ENCODE measurements at places on chromosomes 11 and 22.

GRCh38 chr22:30927806-30928205 is 40.8 kb downstream of the MORC2 start:
- no peak for DNase-seq

- no peak for DNase-seq
Measured at GRCh38 chr22:46654927-46655595, 34.9 kb downstream of the GRAMD4 start.

DNA sequence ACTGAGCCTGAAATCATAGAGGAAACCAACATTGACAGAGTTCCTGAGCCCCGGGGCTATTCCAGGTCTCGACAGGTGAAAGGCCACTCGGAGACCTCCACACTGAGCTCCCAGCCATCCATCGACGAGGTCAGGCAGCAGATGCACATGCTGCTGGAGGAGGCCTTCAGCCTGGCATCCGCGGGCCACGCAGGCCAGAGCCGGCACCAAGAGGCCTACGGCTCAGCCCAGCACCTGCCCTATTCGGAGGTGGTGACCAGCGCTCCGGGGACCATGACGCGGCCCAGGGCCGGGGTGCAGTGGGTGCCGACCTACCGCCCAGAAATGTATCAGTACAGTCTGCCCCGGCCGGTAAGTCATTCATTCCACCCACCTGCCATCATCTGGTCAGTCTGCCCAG is 54.9 kb downstream of the C11orf91 start:
- no peak for DNase-seq

- peak; percentile 38 for DNase-seq
Measured at GRCh38 chr11:128424271-128424711, 163.1 kb downstream of the ETS1 start.

DNA sequence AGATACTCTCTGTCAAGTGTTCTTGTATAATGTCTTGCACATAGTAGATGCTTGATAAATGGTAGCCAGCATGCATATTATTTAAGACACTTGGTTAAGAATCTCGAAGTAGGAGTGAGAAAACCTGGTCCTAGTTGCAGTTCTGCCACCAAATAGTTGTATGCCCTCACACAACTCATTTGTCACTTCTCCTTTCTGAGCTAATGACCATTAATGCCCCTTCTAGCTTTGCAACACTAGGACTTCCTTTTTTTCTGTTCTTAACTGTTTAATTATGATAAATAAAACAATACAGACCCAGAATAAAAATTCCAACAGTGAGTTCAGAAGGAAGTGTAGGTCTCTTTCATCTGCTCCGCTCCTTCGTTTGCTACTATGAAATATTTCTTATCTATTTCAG is 453.6 kb downstream of the TMEM135 start:
- DNase-seq, result no peak

DNA sequence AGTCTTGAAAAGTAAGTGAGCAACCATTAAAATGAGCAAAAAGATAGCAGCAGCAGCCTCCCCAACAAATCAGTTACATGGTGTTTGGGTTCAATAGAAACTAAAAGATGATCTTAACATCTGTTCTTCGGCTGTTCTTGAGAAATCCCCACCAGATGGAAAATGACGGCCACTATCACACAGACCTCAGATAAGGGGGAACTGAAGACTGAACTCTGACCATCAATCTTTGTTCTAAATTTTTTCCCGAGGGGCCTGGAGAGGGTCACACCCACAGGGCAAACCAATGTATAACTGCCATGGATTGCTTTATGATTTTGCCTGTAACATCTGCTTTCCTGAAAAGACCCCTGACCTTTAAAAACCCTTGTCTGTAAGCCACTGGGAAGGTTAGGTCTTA is 624.8 kb upstream of the KIRREL3 start:
- DNase-seq, result no peak

DNA sequence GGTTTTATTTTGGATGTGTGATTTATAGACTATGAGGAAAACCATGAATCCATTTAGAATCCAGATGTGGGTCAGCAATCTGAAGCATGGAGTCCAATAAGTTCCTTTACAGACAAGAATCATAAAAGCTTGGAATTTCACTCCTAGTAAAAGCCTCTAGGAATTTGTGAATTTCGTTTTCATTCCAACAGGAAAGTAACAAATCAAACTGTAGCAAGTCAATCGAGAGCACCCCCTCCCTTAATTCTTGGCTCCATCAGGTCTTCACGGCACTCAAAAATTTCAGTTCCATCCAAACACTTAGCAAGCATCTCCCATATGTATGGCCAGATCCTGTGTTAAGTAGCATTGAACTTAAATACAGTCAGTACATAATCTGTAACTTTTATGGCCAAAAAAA is 143.6 kb upstream of the POU2AF2 start:
- DNase-seq, result no peak

GRCh38 chr22:30000566-30000965 is 79.7 kb upstream of the HORMAD2 start:
- no peak for DNase-seq

- no peak for DNase-seq
Measured at GRCh38 chr11:20249796-20250195, 89.5 kb upstream of the DBX1 start.

GRCh38 chr11:61814247-61814957 is 2.4 kb downstream of the FADS1 start:
- no peak for DNase-seq

- no peak for DNase-seq
Measured at GRCh38 chr11:115613986-115614632, 109.9 kb upstream of the CADM1 start.

DNA sequence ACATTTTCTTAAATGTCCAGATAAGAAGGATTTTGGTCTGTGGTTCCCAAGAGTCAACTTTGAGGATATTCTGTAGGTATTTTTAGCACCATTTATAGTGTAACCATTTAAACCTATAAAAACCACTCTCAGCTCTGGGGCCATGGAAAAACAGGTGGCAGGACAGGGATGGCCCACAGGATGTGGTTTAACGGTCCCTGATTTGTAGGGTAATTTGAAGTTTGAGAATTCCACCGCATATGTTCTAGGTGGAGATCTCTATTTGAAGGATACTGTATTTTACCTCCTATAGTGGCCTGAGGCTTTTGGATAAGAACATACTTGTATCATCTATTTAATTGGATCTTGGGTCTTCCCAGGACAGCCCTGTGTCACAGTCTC is 62.4 kb upstream of the IGLL5 start:
- no peak for DNase-seq

DNA sequence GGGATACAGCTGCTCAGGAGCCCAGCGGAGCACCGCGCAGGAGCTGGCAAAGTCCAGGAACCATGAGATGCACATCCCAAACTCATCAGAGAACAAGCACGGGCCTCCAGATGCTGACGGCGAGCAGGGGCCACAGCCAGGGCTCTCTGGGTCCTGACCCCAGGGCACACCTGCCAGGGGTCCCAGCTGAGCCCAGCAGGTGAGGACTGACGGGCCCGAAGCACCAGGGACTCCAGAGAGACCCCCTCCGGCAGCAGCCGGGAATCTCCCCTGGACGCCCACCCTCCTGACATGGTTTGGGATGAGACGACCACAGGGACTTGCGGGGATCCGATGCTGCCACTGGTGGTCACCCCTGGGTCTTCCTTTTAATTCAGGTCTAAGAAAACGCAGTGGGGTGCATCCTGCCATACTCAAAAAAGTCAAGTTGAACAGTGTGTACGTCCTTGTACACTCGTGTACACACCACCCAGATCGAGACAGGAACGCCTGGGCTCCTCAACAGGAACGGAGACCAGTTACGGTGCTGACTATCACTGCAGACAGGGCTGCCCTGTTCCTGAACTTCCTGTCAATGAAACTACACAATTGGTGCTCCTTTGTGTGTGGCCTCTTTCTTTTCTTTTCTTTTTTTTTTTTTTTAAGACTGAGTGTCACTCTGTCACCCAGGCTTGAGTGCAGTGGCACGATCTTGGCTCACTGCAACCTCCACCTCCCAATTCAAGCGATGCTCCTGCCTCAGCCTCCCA is 21.9 kb downstream of the TTLL8 start:
- no peak for DNase-seq

DNA sequence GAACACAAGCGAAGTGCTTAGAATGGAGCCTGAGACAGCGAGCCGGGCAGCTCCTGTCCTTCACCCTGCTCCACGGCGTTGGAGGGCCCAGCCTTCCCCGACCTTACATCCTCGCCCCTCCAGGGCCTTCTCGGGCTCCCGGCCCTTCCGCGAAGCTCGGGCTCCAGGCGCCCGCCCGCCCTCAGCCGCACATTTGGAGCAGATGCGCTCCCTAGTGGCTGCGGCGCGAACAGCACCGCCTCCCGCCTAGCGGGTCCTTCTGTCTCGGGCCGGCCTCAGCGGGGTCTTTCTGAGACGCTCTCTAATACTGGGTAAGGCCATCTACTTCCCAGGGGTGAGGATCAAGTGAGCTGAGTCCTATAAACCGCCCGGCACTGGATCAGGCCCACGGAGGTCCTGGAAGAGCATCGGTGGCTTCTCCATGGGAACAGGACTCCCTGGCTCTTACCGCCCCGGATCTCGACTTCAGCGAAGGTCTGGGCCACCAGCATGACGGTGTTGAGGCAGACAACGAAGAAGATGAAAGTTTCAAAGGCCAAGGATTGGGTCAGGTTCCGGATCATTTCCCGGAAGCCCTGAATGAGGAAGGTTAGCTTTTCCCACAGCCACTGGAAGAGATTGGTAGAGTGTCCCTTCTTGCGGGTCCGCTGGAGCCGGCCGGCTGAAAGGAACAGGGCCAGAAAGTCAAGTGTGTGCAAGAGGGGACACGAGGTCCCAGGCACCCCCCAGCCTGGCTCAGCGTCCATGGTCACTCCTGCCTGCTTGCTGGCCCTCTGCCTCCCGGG is 3.7 kb downstream of the CATSPER1 start:
- DNase-seq, result peak; percentile 7

GRCh38 chr22:19483481-19484244 is 3.9 kb downstream of the CDC45 start:
- DNase-seq, result no peak

GRCh38 chr11:11706028-11706427 is 84.2 kb upstream of the GALNT18 start:
- no peak for DNase-seq

DNA sequence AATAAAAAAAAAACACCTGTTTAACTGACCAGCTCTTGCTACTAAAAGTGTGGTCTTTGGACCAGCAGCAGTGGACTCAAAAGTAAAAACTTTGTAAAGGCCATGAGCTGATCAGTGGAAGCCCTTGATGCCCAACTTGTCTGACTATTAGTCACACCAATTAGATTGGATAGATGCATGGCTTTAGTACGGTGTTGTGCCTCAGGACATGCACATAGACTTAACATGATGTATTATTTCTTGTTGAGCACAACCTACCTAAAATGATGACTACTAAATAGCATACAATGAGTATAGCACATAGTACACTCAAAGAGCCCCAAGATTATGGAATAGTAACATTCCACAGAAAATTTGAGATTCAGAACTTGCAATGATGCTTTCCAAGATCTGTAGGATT is 95.1 kb upstream of the FIBIN start:
- DNase-seq, result no peak

DNA sequence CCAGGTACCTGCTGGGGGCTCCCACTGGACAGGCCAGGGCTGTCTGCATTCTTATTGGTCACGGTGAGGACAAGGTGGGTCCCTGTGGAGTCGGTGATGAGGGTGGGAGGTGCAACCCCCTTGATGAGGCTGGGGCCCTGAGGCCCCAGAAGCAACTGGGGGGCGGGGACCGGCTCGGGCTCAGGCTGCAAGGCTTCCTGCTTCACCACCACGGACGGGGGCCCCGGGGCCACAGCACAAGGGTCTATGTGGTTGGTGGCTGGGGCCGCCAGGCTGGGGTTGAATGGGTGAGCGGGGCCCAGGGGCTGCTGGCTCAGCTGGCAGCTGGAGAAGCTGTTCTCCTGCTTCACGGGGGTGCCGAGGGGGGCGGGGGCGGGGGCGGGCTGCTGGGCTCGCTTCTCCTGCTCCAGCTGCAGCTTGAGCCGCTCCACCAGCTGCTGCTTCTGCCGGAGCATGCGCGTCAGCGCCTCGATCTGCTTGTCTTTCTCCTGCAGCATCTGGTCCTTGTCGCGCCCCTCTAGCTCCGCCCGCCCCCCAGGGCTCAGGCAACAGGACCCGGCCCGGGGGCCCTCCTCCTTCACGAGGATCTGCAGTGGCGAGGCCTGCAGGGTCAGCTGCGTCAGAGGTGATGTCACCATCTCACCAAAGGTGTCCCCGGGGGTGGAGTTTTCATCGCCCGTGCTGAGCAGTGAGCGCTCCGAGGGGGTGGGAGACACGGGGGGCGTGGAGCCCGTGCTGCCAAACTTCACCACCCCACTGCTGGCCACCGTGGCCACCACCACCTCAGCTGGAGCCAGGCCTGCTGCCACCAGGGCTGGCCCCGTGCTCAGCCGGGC is 48.2 kb downstream of the SGSM3 start:
- DNase-seq, result no peak

DNA sequence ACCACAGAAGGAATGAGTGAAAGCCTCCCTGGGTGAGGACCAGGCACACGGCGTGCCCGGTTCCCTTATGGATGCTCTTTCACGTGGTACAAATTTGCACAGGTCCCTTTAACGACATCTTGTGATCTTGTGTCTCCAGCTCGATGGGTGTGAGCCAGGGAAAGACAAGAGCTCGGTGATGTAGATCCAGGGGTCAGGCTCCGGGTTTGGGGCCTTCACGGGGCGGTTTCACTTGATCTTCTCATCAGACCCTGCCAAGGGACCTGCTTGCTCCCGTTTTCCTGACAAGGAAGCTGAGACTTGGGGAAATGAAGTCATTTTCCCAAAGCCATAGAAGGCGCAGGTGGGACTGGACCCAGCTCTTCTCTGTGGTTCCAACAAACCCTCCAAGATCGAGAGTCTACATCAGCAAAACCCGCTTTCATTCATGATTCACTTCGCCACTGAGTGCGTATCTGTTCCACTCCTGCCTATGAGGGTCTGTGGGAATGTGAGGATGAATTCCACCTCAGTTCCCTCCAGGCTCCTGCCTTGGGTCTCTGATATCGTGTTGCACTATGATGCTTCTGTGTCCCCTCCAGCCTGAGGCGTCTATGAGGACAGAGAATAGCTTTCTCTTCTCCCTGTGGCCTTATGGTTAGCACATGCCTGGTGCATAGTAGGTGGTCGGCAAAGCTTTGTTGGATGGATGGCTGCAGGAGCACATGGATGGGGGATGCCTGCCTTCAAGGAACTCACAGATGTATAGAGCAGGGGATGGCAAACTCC is 45.0 kb upstream of the ANO1 start:
- no peak for DNase-seq

GRCh38 chr11:66323684-66324083 is 6.8 kb upstream of the CD248 start:
- DNase-seq, result no peak

- DNase-seq, result no peak
Measured at GRCh38 chr11:3107608-3108182, 50.5 kb upstream of the CARS1 start.

GRCh38 chr11:120131941-120132644 is 5.8 kb downstream of the TRIM29 start:
- no peak for DNase-seq
